ENCODE measurements at places on chromosomes 11 and 22. TPM values are rescaled to one million over a fixed set of nuclear protein-coding genes. Genes with fewer than 3 reads are reported as not detected.
A peak's percentile ranks its signal among the peaks of the same experiment; 100 is the strongest.

DNA sequence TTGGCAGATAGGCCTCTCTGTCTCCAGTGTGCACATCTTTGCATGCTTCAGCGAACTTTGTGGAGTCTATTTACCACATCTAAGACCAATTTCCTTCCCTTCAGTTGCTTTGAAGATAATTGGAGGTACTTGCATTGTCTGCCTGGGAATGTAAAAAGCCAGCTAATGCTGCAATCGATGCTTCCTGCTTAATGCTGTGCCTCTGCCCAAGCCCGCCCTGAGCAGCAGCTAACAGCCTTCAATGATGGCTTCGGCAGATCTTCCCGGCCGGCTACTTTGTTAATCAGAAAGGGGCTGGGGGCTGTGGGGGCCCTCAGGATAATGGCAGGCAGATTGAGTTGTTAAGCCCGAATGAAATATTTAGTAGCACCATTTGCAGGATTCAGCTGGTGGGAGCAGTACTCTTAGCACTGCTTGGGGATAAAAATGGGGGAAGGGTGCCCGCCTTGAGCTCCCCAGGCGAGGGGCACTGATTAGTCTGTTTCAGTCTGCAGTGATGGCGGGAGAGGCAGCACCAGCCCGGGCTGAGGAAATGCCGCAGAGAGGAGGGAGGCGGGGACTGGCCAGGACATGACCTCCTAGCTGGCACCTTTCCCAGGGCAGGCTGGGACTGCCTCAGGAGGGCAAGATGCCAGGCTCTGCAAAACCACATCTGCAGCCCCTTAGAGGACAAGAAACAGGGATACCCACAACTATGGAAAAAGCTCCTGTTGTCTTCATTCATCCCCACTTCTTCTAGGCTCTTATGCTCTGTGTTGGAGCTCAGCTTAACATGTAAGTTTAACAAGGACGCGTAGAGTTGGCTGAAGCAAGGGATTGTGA is 460.0 kb downstream of the BUD13 start:
- no peaks in the 10 kb centered on the region for H3K27me3 ChIP-seq
- no peak overlapping the region for H3K4me3 ChIP-seq
- no peak overlapping the region for H3K27ac ChIP-seq
- H3K4me1 ChIP-seq, result no peaks in the 10 kb centered on the region
- no peaks in the 10 kb centered on the region for H3K36me3 ChIP-seq

DNA sequence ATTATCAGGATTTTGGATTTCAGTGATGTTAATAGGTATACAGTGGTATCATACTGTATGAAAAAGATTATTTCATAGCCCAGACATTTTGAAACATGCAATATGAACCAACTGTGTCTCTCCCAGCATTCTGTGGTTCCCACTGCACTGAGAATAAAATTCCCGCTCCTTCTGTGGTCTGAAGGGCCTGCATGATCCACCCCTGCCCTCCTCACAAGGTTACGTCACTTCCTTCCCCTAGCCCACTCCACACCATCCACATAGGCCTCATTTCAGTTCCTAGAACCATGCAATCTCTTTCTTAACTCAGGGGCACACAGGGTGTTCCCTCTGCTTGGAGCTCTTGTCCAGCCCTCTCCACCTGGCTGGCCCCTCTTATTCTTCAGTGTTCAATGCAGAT is 103.1 kb downstream of the TSPAN18 start:
- H3K4me3 ChIP-seq, result no peak overlapping the region
- no peaks in the 10 kb centered on the region for H3K27me3 ChIP-seq
- no peak overlapping the region for H3K27ac ChIP-seq
- no peaks in the 10 kb centered on the region for H3K36me3 ChIP-seq
- H3K4me1 ChIP-seq, result no peaks in the 10 kb centered on the region
- DNase-seq, result no peak

- H3K27me3 ChIP-seq, result no peaks in the 10 kb centered on the region
- H3K27ac ChIP-seq, result no peak overlapping the region
- H3K4me1 ChIP-seq, result no peaks in the 10 kb centered on the region
- H3K36me3 ChIP-seq, result no peaks in the 10 kb centered on the region
These were observed 9.1 kb downstream of the GAL start for GRCh38 chr11:68693484-68693882.

DNA sequence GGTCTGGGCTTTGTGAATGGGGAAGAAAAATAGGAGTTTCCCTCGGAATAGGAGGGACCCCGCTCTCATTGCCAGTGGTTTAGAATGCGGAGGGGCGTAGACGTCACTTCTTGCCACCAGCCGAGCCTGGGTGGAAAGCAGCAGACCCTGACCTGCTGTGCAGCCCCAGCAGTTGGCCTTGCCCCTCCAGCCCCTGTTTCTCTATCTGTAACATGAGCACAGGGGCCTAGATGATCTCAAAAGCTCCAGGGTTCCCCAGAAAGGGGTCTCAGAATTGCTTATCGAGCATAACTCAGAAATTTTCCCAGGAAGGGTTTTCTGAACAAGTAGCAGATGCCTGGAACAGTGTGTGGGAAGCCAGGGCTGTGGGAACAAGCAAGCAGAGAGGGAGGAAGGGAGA is 43.9 kb downstream of the C11orf91 start:
- no peaks in the 10 kb centered on the region for H3K27me3 ChIP-seq
- H3K27ac ChIP-seq, result no peak overlapping the region
- no peaks in the 10 kb centered on the region for H3K36me3 ChIP-seq
- no peak overlapping the region for H3K4me3 ChIP-seq
- H3K4me1 ChIP-seq, result no peaks in the 10 kb centered on the region

DNA sequence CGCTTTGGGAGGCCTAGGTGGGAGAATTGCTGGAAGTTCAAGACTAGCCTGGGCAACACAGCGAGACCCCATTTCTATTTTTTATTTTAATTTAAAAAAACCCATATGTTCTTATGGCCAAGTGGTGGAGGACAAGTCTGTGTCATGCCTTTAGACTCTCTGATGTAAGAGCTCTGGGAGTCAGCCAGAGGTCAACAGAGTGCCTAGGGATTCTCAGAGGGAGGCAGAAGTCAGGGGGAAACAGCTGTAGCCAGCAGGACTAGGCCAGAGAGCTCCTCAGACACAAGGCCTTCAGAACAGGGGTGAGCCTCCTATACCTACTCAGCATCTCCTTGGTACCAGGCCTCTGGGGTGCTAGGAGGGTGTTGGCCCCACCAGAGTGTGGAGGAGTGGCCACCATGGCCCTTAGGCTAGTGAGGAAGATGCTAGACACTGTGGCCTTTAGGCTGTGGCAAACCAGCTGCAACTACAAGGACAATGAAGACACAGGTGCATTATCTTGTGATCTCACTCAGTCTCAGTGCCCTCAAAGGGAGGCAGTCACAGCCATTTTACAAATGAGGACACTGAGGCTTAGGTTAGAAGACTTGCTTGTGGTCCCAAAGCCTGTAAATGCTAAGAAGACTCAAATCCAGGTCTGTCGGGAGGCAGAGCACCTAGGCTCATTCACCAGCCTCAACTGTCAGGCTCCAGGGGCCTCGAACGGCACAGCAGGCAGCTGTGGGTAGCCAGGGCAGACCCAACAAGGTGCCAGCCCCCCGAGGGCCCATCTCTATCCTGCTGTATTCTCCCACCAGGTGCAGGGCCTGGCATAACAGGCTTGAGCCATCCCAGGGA is 5.0 kb downstream of the ZP1 start:
- H3K4me1 ChIP-seq, result no peaks in the 10 kb centered on the region
- H3K4me3 ChIP-seq, result no peak overlapping the region
- H3K36me3 ChIP-seq, result no peaks in the 10 kb centered on the region
- H3K27ac ChIP-seq, result peak overlapping the region; percentile 36
- peak; percentile 37 for DNase-seq
- no peaks in the 10 kb centered on the region for H3K27me3 ChIP-seq

DNA sequence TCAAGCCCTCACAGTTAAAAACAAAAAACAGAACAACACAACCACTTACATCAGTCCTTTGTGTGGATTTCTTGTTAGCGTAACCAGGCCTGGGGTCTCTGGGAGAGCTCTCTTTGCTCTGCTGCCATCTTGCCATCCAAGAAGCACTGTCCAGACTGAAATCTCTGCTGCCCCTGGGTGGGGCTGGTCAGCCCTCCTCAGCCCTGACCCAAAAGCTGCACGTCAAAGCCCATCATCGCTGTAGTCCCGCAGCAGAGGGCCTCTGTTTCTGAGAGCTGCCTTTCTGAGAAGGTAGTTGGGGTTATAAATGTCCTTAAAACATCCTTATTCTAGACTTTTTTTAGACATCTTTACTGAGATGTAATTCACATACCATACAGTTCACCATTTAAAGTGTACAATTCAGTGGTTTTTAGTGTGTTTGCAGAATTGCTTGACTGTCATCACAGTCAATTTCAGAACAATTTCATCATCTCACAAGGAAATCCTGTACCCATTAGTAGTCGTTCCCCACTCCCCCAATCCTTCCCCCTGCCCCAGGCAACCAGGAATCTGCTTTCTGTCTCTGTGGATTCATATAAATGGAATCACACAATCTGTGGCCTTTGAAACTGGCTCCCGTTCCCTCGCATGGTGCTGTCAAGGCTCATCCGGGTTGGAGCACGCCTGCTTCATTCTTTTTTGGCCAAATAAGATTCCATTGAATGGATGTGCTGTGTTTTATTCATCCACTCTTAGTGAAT is 94.9 kb downstream of the TBC1D22A start:
- H3K4me3 ChIP-seq, result no peak overlapping the region
- H3K27me3 ChIP-seq, result no peaks in the 10 kb centered on the region
- no peaks in the 10 kb centered on the region for H3K36me3 ChIP-seq
- DNase-seq, result no peak

GRCh38 chr11:15591112-15591537 is 476.4 kb downstream of the INSC start:
- no peak for DNase-seq
- H3K36me3 ChIP-seq, result no peaks in the 10 kb centered on the region
- H3K4me3 ChIP-seq, result no peak overlapping the region

- H3K4me3 ChIP-seq, result peak within 1 kb of the TSS; percentile 77
- no peaks in the 10 kb centered on the region for H3K36me3 ChIP-seq
- H3K27ac ChIP-seq, result peak within 1 kb of the TSS; percentile 34
- peaks cover 40% of the 10 kb centered on the region for H3K27me3 ChIP-seq
These were observed at the start of gene MN1 for GRCh38 chr22:27801616-27802345. TSS of gene MN1 (minus strand) at chr22:27801756. CDS start at chr22:27800543, 1,213 bp downstream.

The BAIAP2L2 gene
- total RNA-seq, result 59.1 TPM

The PKDREJ gene
- total RNA-seq, result 0.32 TPM

The POTEH gene
- not detected for total RNA-seq

The HPS4 gene
- 26.3 TPM for total RNA-seq
